ENCODE measurements at places on chromosomes 2 and 18.

DNA sequence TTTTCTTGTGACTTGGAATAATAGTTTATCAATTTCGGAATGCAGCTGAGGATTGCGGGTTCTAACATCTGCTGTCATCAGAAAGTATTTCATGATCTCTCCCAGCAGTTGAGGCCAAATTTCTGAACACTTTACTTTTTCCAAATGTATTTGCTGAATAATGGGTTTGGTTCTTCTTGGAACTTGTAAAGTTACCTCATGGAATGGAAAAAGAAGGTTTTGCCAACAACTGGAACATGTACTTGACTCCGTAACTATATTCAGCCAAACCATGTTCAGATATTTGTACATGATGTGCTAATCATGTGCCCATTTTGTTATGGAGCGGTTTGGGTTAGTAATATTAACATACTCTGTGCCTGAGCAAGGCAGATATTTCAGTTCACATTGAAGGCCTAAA is 119.6 kb downstream of the LCLAT1 start:
- no peak for DNase-seq

DNA sequence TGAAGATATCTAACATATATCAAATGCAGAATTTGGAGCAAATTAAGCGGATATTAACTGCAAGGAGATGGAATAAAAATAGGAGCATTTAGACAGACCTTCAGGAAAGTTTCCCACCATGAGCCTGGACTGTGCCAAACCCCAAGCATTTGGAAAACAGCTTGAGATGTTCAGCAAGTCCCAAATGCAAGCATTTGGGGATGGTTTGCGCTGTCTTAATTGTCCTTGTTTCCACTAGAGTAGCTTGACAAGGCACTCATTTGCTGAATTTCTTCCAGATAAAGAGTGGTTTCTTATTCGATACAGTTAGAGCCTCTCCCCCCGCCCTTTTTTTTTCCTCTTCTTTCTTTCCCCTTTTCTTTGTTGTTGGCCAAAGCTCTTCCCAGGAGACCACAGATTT is 77.1 kb upstream of the CDC42EP3 start:
- no peak for DNase-seq

GRCh38 chr2:162297925-162298552 is 20.4 kb downstream of the IFIH1 start:
- peak; percentile 83 for DNase-seq

DNA sequence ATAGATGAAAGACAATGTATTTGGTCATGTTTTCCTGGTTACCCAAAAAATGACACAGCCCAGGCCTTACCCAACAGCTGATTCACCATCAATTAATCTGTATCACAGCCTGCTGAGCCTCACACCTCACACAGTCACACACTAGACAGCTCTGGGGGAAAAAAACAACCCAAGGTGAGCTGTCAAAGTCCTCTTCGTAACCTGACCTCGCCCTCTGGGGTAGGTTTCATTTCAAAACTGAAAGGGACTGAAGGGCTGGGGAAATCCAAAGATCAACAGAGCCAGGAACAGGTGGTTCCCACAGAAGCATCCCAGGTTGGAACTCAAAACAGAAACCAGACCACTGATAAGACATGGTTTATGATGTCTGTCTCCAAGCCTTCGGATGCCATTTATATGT is 18.2 kb upstream of the PCBP1 start:
- peak; percentile 79 for DNase-seq

- DNase-seq: no peak
Observed at GRCh38 chr2:192687015-192687414, 492.3 kb upstream of the TMEFF2 start.

DNA sequence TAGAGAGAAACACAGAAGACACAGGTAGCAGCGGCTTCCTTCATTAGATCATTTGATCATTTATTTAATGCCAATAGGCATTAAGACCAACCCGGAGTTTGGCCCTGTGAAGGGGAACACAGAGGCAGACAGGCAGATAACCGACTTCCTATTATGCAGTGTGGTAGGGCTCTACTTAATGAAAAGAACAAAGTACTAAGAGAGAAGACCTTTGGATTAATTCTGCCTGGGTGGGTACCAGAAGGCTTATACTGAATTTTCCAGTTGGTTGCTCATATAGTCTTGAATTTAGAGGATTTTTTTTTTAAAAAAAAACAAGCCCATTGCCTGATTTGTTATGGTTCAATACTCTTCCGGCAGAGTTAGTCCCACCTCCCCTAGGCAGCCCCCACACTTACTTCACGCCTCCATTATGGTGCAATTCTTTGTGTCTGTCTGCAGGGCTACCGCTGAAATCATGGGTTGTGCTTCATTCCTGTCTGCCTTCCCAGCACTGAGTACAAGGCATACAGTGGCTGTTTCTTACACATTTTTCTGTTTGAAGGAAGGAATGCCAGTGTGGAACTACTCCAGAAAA is 244.3 kb upstream of the APCDD1 start:
- DNase-seq: no peak

DNA sequence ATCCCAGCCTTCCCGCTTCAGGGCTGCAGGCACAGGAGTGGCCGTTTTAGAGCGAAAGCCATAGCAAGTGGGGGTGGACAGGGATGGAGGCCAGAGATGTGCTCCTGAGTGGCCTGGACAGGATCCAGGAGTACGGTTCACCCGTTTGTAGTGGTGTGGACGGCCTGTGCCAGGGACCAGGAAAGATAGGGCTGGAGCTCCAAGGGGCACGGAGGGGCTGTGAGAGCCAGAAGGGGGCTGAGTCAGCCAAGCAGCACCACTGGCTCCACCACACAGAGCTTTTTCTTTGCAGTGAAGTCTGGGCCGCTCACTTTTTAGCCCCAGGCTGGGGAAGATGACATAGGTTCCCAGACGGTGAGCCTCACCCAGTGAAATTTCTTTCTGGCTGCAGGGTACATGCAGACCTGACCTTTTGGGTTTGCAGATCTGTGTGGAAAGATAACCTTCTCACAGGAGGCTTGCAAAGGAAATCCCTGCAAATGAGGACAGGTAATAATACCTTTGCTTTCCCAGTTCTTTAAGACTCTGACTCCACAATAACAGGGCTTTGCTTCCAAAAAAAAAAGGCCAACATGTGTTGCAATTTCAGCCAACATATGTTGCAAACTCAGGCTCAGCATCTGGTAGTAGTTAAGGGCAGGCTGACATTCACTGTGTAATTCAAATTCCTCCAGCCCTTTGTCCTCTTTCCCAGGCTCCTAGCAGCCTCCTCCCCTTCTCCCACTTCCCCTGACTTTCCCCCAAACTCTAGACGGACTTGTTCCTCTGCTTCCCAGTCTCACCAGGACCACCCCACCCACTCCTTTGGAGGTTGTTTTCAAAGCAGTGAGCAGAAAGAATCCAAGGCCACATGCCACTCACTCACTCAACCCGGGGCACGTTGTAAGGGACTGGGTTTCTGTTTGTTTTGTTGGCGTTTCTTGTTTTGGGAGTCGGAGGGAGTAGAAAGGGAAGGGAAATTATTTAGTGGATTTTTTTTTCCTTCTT is 20.3 kb upstream of the LAPTM4A start:
- DNase-seq: no peak

Measured in activated CD8-positive, alpha-beta T cell treated with anti-CD3 and anti-CD28 coated beads, Interleukin-2, amount 10 ng/mL, durations not matched to agents 7 days and 5 days (primary cell).